ENCODE measurements at places on chromosomes 13 and 19. TPM values are rescaled to one million over a fixed set of nuclear protein-coding genes. Genes with fewer than 3 reads are reported as not detected.

DNA sequence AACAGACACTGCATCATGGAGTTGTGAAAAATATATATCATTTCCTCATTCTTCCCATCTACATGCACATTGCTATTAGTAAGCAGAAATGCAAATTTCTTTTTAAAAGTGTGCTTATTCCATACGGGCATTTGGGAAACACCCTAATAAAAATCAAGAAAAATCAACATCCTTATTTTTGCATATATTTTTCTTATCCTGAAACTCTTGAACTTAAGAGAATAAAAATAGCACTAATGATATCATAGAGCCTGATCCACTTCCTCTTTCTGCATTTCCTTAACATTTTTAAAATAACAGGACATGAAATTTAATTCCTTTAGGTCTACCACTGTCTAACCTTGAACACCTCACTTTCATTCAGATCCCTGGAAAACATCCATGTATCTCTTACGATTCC, 123.3 kb downstream of the VWA8 start:
- no peak for DNase-seq

GRCh38 chr13:23654111-23655110, 84.2 kb downstream of the TNFRSF19 start:
- peak; percentile 61 for DNase-seq

GRCh38 chr13:34452831-34453230, 489.2 kb upstream of the NBEA start:
- no peak for DNase-seq

DNA sequence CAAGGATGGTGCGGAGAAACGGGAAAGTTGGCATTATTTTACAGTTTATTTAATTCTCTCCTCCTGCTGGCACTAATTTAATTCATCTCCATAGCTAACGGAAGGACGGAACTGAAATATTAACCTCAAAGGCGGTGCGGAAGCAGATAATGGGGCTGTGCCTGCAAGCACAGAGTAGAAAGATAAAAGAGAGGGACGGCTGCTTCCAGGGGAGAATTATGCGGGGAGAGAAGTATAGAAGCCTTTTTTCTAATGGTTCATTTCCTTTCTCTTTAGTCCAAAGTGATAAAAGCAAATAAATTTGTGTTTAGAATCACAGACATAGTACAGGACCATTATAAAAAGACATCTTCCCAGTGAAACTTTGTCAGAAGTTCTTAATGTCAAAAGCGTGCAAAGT, 34.5 kb upstream of the UQCRFS1 start:
- DNase-seq, result no peak

DACT3 gene
- 15.2 TPM for total RNA-seq

GRCh38 chr13:78139765-78140164, 221.1 kb upstream of the EDNRB start:
- no peak for DNase-seq

- no peak for DNase-seq
Measured at GRCh38 chr13:110925023-110925612, 10.2 kb upstream of the ANKRD10 start.

- no peak for DNase-seq
Measured at GRCh38 chr13:21322988-21323387, 136.1 kb downstream of the ZDHHC20 start.
